A549 treated with DMSO at 1 μM for 4 hours (cell line): ENCODE measurements at places on chromosomes 1 and 21. TPM values are rescaled to one million over a fixed set of nuclear protein-coding genes. Genes with fewer than 3 reads are reported as not detected.

Gene PRAMEF26
- not detected in 5 replicates for total RNA-seq

Gene PRAMEF25
- not detected in 5 replicates for total RNA-seq

Gene GIPC2
- total RNA-seq, result 0.02 to 0.03 TPM in 2 of 5 replicates, not detected in the others

Gene MMEL1
- total RNA-seq, result 0.24 to 0.37 TPM in 2 of 5 replicates, not detected in the others

Gene NPHP4
- 4.2 to 5.7 TPM (median 5.3 TPM) in 5 replicates for total RNA-seq

Gene CD58
- total RNA-seq, result 22.5 to 28.6 TPM (median 23.2 TPM) in 5 replicates

Gene SPRR2D
- not detected in 5 replicates for total RNA-seq

Gene CFHR5
- not detected in 5 replicates for total RNA-seq
